Non-pigmented ciliary epithelial cell (primary cell): ENCODE measurements at places on chromosomes 6 and 20.

DNA sequence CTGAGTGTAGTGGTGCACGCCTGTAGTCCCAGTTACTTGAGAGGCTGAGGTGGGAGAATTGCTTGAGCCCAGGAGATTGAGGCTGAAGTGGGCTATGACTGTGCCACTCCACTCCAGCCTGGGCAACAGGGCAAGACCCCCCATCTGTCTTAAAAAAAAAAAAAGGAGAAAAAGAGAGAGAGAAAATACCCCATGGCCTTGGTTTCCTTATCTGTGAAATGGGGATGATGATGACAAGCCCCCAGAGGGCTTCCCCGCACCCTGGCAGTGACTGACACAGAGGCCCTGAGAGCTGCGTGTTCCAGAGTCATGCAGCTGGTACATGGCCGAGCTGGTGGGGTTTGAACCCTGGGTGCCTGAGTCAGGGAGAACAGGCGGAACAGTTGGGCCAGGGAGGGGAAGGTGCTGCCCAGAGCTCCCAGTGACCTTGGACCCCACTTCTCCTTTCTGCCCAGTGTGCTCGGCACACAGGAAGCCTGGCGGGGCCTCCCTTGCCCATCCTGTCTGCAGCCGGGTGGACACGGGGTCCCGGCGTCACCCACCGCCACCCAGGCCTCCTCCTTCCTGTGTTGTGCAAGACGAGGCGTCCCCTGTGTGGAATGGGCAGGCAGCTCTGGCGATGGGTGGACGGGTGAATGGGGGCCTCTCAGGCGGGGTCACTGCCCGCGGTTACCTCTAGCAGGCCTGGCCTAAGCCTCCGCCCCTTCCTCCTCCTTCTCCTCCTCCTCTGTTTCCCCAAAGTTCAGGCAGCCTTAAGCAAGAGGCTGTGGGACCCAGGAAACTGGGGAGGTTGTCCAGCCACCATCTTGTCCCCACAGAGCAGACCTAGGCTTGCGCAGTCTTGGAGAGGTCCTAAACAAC, 84.2 kb downstream of the CEBPB start:
- DNase-seq: no peak

GRCh38 chr6:73586416-73586974, 65.7 kb upstream of the EEF1A1 start:
- no peak for DNase-seq

GRCh38 chr20:44700306-44700705, 14.9 kb upstream of the CCN5 start:
- no peak for DNase-seq

DNA sequence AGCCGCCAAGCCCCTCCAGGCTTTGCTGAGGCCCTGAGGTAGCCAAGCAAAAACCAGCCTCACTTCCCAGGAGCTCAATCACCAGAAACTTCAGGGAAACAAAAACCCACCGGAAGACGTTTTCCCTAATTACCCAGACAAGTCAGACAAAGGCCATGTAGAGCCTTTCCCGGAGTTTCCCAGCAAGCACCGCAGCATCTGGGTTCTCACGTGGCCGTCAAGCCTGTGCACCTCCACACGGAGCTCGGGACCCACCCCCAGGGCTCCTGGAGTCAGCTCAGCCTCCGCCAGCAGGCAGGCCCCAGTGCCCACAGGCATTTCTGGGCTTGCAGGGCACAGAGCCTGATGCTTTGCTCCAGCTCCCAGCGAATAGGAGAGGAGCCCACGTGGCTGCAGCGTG, 10.1 kb upstream of the MRGBP start:
- DNase-seq: no peak
